ENCODE measurements at places on chromosomes 5 and 9.
A peak's percentile ranks its signal among the peaks of the same experiment; 100 is the strongest.

GRCh38 chr5:124524552-124525232 is 221.7 kb downstream of the ZNF608 start:
- no peak for DNase-seq

DNA sequence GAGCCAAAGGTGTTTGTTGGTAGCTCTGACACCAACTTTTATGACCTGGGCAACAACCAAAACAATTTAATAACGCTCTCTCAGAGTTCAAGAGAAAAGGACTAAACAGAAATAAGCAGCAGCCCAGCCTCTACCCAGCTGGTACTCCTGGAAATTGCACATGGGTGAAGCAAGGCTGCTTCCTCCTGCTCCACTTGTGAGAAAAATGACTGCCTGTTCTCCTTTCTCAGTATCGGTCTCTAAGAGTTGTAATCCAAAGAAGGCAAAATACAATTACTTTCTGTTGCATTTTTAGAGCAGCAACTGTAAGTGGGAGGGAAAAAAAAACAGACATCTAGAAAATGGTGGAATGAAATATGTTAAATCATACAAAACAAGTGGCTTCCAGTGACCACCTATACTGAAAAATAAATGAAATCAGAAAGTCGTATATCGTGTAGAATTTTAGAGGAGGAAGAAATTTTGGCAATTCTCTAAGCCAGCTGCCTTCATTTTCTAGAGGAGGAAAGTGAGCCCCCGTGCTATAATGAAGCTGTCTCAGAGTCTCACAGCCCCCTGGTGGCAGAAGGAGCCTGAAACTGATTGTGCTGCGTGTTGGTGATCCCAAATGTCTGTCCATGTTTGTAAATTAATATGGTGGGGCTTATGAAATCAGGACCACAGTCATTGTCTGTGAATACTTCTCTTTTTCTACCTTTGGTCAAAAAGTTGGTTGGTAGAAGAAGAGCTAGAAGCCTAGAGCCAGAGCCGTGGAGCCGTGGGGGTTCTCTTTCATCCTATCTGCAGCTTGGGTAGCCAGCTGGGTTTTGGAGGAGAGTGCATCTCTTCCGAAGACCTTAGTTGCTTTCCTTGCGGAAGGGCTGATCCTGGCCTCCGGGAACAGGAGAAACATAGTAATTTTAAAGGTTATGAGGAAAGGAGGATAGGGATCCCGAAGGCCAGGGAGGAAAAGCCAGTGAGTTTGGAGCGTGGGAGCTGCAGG is 139.9 kb downstream of the PIP5K1B start:
- peak; percentile 9 for DNase-seq

DNA sequence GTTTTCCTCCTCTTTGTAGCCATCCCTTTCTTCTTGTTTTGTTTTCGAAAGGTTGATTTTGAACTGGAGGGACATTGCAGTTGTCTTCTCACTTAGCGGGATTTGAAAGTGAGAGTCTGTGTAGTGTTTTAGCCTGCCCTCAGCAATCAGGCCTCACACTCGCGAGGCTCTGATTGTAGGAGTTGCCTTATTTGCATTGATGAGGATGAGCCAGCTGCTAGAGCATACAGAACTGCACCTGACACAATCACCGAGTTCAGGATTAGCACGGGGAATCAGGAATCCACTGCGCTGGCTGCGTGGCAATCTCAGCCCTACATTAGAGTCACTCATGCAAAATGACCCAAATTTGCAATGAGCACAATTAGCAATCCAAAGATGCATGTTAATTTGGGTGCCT is 122.5 kb upstream of the TMEM161B start:
- no peak for DNase-seq

GRCh38 chr9:121143771-121144170 is 57.9 kb downstream of the RAB14 start:
- DNase-seq = no peak

DNA sequence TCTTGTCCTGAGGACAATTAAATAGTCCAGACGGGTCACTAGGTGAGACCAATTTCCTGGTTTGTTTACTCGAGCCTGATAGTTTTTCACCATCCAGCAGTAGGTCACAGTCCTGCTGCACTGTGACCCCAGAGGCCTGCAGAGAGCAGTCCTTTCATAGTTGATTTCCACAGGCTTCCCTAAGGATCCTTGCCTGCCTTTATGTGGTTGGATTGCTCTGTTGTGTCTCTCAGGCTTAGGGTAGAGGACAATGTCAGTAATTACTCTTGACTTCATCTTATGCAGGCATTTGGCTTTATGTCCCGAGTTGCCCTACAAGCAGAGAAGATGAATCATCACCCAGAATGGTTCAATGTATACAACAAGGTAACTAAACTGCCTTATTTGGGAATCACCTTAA is 9.0 kb upstream of the CATSPER3 start:
- DNase-seq = no peak

Measured in hepatic stellate cell (primary cell).